ENCODE measurements at places on chromosomes 4 and X. TPM values are rescaled to one million over a fixed set of nuclear protein-coding genes. Genes with fewer than 3 reads are reported as not detected.

Gene JAKMIP1
- polyA plus RNA-seq: 1.1 TPM

Gene CSAG1
- not detected for polyA plus RNA-seq

Gene HEPH
- 0.38 TPM for polyA plus RNA-seq

Gene CT83
- not detected for polyA plus RNA-seq

Gene DSPP
- not detected for polyA plus RNA-seq

Gene TCEAL2
- 24.2 TPM for polyA plus RNA-seq

Gene ENPEP
- 3.1 TPM for polyA plus RNA-seq
